Neural crest cell (in vitro differentiated cells): ENCODE measurements at places on chromosomes 1 and 21. TPM values are rescaled to one million over a fixed set of nuclear protein-coding genes. Genes with fewer than 3 reads are reported as not detected.

- no peak for DNase-seq
Observed at GRCh38 chr1:226424221-226425003, 16.5 kb upstream of the PARP1 start.

RSPO1 gene
- total RNA-seq: 0.50 and 0.54 TPM in 2 replicates

NKAIN1 gene
- 73.2 and 79.7 TPM in 2 replicates for total RNA-seq

GRCh38 chr1:67977756-67978155 lies 72.7 kb downstream of the DIRAS3 start:
- no peak for DNase-seq

SLC30A10 gene
- 0.63 and 0.73 TPM in 2 replicates for total RNA-seq

DNA sequence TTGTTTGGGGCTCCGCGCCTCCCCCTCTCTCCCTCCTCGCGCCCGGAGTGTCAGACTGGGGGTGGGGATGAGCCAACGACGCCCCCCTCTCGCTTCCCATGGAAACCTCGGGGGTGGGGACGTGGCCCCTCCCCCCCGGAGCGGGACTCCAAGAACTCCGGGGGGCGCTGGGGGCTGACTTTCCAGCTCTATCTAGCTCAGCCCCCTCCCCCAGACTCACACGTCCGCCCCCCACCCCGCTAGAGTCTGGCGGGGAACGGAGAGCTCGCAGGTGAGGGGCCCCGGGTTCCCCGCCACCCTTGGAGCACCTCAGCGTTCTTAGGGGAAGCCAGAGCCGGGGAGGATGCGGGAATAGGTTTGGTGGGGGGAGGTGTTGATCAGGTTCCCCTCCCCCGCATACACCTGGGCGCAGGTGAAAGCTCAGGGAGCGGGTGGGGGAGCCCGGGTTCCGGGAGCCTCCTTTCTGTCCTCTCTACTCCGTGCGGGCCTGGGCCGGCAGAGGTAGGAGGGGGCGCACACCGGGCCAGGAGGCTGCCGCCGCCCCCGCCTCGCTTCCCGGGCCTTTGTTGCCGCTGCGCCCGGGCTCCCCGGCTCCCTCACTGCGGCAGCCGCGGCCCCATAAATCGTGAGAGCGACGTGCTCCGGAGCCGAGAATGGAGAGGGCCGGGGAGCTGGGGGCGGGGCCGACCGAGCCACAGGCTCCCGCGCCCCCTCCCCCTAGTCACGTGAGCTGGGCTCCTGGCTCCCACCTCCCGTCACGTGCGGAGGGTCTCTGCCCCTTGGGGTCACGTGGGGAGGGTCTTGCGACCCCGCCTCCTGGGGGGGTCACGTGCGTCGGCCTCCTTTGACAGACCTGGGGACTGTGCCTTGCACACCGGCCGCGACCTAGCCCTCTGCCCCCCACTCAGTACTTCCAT lies 1.9 kb downstream of the EFNA3 start:
- DNase-seq: peak; percentile 57

TP73 gene
- 1.5 and 2.1 TPM in 2 replicates for total RNA-seq

PGM1 gene
- 35.3 and 37.1 TPM in 2 replicates for total RNA-seq

GRCh38 chr1:110312188-110313121 lies 26.7 kb upstream of the RBM15 start:
- DNase-seq: peak; percentile 71

- peak; percentile 70 for DNase-seq
Observed at GRCh38 chr1:68232289-68233148, at the start of gene WLS. WLS (minus strand) TSS chr1:68232523; CDS start chr1:68232299, 224 bp downstream.

TRIM58 gene
- total RNA-seq: 1.6 and 2.1 TPM in 2 replicates

DNA sequence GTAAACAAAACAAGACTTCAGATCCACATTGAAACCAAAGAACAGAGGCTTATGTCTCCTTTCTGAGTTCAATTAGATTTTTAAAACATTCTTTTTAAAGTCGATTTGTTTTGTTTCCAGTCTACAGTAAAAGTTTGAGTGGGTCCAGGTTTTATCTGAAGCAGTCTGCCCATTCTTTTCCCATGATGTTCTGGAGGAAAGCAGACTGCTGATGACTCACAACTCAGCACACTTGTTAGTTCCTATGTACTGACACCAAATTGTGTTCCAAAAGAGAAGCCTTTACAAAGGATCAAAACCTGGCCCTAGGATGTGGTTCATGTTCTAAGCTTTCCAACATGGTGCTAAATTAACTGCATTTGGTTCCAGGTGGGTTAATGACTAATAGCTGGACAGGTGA lies 11.4 kb upstream of the CCN1 start:
- DNase-seq: no peak

DNA sequence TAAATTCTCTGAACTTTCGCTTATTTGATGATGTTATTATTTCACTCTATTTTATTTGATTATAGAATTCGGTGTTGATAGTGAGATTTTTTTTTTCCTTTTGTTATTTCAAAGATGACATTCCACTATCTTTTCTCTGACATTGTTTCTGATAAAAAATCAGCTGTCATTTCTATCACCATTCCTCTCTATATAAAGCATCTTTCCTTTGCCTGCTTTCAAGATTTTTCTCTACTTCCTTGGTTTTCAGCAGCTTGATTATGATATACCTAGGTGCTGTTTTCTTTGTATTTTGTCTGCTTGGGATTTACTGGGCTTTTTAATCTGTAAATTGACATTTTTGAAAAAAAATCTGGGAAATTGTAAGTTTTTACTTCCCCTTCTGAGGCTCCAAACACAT lies 344.0 kb downstream of the HLX start:
- DNase-seq: no peak

DNA sequence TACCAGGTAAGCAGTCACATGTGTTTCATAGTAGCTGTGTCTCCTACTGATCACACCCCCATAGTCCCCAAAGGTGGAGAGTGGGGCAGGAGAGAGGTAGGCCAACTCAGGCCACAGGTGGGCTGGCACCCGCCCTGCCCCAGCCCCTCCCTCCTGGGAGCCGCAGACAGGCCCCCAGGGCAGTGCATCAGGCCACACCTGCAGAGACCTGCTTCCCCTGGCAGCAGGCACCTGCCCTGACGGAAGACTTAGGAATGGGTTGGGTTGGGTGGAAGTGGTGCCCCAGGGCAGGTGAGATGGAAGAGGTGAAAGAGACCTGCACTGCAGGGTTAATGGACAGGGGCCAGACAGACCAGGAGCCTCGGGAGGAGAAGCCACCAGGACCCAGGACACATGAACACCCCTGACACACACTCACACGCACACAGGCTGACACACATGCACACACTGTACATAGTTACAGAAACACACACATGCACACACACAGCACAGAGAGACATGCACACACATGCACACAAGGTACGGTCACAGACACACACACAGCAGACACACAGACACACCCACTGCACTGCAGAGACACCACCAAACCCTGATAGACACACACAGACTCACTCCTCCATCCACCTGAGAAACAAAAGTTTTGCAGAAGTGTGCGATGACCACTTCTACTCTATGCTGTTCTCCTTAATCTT lies 1.7 kb upstream of the COL18A1 start:
- DNase-seq: no peak

DNA sequence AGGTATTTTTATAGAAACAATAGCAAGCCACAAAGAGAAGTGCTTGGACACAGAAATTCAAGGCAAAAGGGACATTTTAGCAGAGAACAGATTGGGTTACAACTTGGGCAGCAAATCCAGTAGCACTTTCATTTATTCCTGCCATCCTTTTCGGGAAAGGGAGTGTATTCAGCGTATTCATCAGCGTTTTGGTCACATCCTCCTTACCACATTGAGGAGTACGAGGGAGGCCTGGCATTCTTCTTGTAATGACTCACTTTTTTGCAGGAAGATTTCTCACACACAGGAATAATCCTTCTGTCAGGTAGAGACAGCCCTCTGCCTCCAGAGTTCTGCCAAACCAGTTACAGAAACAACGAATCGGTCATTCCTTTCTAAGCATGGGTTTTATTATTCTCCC lies 18.1 kb upstream of the FAM78B start:
- no peak for DNase-seq

DNA sequence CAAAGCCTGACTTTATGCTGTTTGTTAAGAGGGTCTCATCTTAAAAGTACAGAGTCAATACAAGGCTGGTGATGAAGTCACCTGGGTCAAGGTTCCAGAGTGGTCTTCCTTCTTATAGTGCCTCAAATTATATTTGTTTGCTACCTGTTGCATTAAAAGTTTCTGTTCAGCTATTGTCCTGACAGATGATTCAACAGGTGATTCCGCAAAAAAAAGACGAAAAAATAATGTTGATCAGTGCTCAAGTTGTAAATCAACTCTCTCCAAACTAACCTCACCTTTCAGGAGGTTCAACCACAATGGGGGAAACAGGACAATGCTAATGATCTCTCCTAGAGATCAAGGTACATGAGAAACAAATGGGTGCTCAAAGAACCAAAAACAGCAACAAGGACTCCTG lies 35.7 kb downstream of the HSF2BP start:
- DNase-seq: no peak

- DNase-seq: no peak
Observed at GRCh38 chr1:115949156-115949555, 27.2 kb upstream of the SLC22A15 start.

PGLYRP4 gene
- total RNA-seq: not detected in 2 replicates

- DNase-seq: peak; percentile 20
Observed at GRCh38 chr1:3366126-3367051, 88.1 kb upstream of the ARHGEF16 start.

DNA sequence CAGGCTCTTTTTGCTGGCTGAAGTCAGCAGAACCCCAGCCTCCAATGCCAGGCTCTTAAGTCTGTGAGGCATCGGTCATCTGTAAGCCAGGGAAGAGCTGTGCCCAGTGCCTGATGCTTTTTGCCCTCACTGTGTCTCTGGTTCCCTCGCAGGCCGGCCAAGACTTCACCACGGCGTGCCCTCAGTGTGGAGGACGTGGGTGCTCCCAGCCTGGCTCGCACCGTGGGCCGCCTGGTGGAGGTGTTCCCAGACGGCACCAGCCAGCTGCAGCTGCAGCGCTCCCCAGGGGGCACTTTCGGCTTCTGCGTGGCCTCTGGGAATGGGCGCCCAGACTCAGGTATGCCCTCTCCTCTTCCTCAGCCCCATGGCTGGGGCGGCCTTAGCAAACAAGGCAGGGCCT lies 32.5 kb downstream of the KIAA1614 start:
- DNase-seq: no peak

GRCh38 chr1:117231748-117232373 lies 21.1 kb upstream of the VTCN1 start:
- no peak for DNase-seq

GRCh38 chr21:31967334-31967733 lies 94.5 kb downstream of the HUNK start:
- no peak for DNase-seq

DNA sequence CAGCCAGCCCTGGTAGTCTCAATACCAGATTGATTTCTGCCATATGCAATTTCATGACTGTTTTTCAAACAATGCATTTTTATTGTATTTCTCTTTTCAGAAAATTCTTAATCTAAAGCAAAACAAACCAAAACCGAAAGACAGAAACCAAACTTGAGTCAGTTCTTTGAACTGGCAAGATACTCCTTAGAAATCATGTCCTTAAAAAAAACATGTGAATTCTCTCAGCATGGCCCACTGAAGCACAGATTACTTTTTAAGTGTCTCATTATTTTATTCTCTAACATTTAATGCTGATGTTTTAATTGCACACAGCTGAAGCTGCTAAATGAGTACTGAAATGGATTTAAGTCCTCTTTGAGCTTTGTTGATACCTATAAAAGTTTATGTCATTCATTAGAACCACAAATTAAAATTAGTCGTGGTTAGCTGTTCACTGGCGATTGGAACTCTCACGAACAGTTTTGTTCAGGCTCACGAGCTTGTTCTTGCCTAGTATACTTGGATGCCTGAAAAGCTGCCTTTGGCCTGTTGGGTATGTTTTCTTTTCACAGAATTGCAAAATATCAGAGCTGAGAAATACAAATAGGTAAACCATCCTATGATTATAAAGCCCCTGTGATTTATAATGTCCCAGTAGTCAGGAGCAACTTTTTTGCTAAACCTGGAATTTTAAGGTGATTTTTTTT lies 87.5 kb downstream of the CAMTA1 start:
- no peak for DNase-seq

DNA sequence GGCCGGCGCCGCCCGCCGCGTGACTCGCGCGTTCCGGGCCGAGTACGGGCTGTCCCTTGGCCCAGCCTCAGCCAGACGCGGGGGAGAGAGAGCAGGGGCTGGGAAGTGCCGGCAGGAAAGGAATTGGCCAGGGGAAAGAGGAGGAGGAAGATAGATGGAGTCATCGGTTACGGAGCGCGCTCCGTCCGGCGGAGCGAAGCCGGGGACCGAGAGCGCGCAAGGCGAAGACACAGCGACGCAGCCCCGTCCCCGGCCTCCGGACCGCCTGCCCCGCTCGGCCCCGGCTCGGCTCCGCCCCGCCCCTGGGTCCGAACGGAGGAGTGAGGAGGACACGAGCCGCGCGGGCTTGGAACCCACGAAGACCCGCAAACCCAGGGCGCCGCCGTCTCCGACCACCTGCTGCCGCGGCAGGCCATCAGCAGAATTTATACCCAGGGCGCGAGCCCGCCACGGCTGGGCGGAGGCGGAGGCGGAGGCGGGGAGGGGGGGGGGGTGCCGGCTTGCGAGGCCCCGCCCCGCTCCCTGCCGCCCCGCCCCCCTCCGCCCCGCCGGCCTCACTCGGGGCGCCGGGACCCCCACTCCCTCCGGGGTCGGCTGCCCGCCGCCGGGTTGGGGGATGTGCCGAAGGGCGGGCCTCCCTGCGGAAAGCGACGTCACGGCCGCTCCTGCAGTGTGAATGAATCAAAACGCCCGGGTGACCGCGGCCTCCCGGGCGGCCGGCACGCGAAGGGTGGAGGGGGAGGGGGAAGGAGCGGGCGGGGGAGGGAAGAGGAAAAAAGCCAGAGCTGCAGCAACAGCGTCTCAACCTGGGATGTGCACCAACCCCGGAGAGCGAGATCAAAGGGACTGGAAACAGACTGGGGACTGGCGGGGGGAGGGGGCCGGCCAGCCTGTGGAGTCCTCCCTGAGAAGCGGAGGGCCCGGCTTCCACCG lies at the start of gene LHX4:
LHX4 (plus strand) TSS at position 782 of the 933 bp plus-strand sequence. CDS start 266 bp downstream, outside the sequence.
- peak; percentile 46 for DNase-seq

GRCh38 chr1:150976879-150977694 lies 2.5 kb upstream of the CERS2 start:
- DNase-seq: no peak

DNA sequence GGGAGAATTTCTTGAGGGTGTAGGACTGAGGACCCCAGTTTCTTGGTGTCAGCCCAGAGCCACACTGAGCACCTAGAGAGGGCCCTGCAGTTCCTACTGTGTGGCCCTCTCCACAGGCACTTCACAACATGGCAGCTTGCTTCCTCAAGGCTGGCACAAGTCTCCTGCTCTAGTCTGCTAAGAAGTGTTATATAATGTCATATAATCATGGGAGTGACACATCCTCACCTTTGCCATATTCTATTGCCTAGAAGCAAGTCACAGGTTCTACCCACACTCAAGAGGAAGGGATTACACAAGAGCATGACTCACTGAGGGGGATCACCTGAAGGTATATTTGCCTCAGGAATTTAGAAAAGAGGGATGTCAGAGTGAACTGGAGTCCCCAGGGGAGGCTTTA lies 5.5 kb upstream of the SNX27 start:
- no peak for DNase-seq

- no peak for DNase-seq
Observed at GRCh38 chr1:29383746-29384371, 147.5 kb downstream of the PTPRU start.

DNA sequence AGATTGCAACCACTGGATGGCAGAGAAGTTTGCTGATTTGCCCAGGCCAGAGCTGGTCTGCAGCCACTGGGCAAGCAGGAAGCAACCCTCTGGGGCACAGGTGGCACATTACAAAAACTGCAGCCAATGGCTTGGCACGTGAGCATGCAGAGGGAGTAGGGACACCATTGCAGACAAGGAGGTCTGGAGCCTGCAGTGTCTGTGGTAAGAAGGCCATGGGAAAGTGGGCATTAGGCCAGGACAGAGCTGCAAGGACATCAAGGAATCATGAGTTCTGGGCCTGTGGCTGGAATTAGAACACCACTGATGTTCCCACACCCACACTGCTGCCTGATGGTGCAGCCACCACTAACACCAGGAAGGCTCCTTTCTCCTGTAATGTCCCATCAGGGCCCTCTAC lies 113.0 kb downstream of the TSEN15 start:
- DNase-seq: no peak
